M059J (cell line): ENCODE measurements at places on chromosomes 1 and 21.
A peak's percentile ranks its signal among the peaks of the same experiment; 100 is the strongest.

DNA sequence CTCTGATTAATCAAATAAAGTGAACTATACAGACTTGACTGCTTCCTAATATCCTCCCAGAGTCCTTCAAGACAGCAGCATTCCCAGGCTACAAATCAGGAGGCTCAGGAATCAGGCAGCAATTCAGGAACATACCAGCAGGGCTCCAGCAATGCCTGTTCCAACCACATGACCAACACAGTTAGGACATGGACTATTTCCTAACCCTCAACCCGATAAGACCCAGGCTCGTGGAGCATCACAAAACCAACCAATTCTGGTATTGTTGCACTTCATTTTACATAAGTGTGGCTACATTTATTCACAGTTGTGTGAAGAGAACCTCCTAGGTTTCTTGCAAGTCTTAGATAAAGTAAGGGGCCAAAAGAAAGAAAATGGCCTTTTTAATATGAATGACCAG, 546.2 kb upstream of the ADGRL2 start:
- peak; percentile 2 for DNase-seq

DNA sequence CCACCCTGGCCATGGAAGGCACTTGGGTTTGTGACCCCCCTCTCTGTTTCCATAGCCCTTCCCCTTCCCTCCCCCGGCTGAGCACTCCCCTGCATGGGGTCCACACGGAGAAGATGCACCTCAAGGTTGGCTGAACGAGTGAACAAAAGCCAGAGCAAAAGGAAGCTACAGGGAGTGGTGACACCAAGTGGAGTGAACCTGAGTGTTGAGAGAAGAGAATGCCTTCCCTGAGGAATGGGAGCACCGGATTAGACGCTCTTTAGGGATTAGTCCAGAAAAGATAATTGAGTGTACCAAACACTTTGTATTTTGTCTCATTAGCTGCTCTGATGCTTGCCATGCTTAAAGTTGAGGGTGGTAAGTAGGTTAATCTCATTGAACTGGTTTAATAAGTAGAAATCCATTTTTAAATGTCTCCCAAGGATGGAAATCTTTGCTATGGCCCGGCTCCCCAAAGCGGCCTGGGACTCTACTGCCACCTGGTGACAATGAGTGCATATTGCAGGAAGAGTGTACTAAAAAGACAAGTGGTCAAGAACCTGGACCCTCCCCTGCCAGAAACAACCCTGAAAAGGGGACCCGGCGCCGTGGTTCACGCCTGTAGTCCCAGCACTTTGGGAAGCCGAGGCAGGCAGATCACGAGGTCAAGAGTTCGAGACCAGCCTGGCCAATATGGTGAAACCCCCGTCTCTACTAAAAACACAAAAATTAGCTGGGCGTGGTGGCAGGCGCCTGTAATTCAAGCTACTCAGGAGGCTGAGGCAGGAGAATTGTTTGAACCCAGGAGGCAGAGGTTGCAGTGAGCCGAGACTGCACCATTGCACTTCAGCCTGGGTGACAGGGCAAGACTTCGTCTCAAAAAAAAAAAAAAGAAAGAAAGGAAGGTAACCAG, 150.6 kb upstream of the ZC3H12A start:
- no peak for DNase-seq

DNA sequence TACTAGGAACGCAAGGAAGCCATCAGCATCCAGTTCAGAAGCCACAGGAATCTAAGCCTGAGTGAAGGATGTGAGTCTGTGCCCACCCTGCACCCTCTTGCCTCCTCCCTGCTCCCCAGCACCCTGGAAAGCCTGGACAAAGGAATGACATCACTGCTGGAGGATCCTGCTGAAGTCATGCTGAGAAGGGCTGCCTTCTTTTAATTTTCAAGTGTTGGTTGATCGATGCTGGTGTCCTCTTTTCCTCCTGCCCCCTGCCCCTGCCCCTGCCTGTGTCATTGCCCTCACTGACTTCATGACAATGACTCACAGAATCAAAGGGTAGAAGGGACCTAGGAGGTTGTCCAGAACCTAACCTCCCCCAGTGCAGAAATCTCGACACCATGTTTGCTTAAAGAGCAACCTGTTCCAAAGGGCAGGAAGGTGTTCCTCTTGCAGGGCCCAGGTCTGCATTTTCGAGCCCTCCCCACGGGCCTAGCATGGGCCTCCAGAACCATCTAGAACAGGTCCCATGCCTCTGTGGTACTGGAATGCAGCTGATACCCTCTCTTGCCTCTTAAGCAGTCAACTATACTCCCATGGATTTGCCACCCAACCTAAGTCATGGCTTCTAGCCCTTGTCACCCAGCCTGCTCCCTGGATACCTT, 9.6 kb downstream of the DHRS3 start:
- no peak for DNase-seq

DNA sequence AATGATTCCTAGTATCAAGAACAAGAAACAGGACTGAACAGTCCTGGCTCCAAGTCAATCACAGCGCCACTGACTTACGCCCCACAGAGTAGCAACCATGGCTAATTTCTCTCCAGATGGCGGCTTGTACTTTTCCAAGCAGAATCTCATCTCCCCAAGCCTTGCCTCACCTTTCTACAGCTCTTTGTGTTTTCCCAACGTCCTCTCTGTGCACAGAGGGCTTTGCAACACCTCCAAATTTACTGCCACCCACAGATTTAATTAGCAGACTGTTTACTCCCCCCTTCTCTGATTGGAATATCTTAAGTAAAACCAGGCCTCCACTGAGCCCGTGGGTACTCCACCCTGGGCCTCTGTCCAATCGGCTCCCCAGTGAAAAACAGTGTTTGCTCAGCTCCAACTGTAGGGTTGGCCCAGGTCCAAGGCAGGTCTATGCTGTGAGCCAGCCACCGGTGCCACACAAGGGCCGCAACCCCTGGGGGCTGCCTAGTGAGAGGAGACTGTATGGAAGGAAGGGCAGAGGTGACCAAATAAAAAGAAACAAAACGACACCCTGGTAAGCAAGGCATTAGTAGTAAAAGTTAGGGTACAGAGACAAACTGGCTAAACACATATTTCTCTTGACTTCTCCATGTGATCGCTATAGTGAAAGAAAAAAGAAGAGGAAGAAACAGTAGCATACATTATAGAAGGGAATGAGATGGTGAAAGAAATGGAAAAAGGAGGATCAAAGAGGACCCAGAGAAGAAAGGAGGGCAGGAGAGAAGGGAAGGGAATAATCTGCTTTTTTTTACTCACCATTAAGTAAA, 128.4 kb upstream of the SOD1 start:
- no peak for DNase-seq

DNA sequence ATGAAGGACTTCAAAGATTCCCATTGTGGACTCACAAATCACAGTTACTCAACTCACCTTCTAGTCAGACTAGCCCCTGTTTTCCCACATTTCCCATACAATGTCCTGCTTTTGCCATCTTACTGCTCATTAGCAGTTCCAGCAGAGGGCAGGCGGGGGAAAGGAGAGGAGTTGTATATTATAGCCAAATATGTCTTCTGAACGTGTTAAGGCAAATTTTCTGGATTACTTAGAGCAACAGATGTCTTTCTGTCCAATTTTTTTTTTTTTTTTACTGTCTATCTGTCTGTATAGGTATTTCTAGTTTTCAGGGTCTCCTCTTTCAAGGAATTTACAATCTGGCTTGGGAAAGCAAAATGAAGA, 29.9 kb upstream of the DDAH1 start:
- peak; percentile 68 for DNase-seq

DNA sequence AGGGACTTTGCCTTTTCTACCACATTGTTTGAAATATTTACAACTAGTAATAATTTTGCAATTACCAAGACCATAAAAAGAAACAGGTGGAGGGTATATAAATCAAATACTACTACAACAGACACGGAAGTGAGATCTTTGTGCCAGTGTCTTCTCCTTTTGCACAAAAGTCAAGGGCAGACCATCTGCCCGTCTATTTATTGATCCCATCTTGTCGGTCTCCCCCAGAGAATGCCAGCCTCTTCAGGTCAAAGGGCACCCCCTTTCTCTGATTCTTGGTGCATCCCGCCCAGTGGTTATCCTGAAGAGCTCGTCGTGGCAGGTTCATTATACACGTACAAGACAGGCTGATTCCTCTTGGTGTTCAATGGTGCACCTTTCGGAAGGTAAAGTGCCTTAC, 4.8 kb upstream of the PDE9A start:
- no peak for DNase-seq

DNA sequence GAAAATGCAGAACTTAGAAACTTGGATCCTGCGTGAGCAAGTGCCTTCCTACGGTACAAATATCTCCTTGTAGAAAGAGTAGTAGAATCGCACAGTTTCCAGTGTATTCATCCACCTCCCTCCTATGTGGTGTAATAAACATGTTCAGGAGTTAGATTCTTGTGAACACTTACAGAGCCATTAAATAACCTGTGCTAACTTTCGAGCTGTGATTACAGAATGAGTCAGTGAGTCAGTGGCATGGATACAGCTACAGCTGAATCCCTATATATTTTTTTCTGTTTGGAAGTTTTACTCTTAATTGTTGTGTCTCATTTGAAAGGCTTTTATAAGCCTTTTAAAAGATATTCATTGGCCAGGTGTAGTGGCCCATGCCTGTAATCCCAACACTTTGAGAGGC, 148.7 kb downstream of the EDEM3 start:
- peak; percentile 12 for DNase-seq

- DNase-seq: no peak
Observed at GRCh38 chr1:160657250-160657781, 10.5 kb upstream of the SLAMF1 start.

DNA sequence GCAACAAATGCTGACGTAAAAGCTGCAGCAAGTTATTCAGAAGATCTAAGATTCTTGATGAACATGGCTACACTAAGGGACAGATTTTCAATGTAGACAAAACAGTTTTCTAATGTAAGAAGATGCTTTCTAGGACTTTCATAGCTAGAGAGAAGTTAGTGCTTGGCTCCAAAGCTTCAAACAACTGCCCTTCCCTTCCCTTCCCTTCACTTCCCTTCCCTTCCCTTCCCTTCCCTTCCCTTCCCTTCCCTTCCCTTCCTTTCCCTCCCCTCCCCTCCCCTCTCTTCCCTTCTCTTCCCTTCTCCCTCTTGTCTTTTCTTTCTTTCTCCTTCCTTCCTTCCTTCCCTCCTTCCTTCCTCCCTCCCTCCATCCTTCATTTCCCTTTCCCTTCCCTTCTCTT, 365.3 kb upstream of the ADGRL4 start:
- DNase-seq: no peak
